NCI-H187 treated with DMSO at 0.1 percent for 48 hours (cell line): ENCODE measurements at places on chromosomes 3 and 15.

DNA sequence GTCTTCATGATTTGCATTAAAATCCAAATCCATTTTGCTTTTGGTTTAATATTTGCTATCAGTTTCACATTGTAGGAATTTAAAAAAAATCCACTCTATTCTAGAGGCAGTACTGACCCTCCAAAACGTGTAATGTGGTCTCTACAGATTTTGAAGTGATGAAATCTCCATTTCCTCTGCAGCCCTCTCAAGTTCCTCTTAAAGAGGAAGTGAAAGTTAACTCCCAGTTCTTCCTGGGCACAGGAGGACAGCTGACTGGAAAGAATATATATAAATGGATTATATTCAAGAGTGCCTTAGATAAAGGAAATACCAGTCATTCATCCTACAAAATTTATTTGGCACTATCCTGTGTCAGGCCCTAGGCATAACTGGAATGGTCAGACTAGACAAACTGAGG lies 83.5 kb upstream of the PLCL2 start:
- no peak for DNase-seq

DNA sequence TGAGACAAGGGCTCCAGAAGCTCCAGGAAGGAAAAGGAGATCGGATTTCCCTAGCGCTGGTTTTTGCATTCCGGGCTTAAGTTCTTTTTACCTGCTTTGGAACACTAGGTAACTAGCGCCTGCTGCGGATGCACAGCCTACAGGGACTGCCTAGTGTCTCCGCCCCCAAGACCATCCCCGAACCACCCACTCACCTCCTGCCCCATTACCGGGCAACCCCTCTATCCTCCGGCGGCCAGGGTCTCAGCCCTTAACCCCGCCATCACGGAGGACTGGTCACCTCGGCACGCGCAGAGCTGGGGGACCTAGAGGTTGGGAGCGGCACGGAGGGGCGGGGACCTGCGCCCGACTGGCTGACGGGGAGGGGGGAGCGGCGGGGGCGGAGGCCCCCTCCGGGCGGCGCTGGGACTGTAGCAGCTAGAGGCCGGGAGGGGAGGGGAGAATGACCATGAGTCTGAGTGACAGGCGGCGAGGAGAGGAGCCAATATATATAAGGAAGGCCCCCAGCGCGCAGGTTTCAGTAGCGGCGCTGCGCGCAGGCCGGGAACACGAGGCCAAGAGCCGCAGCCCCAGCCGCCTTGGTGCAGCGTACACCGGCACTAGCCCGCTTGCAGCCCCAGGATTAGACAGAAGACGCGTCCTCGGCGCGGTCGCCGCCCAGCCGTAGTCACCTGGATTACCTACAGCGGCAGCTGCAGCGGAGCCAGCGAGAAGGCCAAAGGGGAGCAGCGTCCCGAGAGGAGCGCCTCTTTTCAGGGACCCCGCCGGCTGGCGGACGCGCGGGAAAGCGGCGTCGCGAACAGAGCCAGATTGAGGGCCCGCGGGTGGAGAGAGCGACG lies at the start of gene DLL4:
Gene DLL4, plus strand, starts transcription at position 520 of the 839 bp plus-strand sequence. CDS start 329 bp downstream, outside the sequence.
- DNase-seq, result peak; percentile 47

DNA sequence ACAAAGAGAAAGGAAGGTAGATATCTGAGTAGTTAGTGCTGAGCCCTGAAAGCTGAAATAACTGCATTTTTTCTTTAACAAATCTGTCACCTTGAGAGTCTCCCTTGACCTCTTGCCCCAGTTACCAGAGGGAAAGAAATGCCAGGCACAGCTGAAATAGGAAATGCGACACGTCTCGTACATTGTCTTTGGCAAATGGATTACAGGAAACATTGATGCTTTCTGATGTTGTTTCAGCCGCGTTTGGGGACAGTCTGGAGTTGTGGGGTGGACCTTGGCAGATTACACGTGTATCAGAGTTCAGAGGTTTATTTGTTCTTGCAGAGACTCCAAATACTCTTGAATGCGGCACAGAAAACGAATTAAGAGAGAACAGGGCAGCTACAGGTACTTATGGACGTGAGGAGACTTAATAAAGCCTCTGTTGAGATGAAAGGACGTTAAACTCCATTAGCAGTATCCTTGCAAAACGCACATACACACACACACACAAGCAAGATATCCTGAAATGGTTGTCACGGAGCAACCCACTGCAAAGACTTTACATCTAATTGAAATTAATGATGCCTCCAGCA lies 272.8 kb upstream of the RORA start:
- no peak for DNase-seq

GRCh38 chr3:177770383-177771230 lies 573.3 kb upstream of the TBL1XR1 start:
- no peak for DNase-seq

DNA sequence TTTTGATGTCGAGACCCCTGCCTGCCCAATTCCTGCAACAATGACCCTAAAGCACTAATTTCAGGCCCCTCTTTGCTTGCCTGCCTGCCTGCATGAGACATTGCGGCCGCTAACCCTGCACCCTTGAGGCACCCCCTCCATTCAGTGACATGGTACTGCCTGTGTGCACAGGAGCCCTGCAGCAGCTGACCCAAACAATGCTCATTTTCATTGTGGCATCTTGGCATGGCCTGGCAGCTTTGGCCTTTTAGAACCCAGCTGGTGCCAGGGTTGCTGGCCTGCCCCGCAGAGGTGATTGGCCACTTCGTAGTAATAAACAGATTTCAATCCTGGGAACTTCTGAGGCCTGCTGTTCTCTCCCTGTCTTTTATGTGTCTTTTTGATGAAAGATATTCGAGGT lies 33.8 kb downstream of the SLCO3A1 start:
- DNase-seq, result no peak

GRCh38 chr3:194489736-194490612 lies 3.2 kb upstream of the ATP13A3 start:
- no peak for DNase-seq

GRCh38 chr15:39553947-39554693 lies 26.8 kb upstream of the THBS1 start:
- no peak for DNase-seq

GRCh38 chr3:87833039-87833377 lies 225.8 kb downstream of the CGGBP1 start:
- DNase-seq, result no peak

GRCh38 chr3:13851091-13851849 lies 28.6 kb downstream of the WNT7A start:
- no peak for DNase-seq

GRCh38 chr3:39494781-39495180 lies 27.3 kb downstream of the MOBP start:
- no peak for DNase-seq

DNA sequence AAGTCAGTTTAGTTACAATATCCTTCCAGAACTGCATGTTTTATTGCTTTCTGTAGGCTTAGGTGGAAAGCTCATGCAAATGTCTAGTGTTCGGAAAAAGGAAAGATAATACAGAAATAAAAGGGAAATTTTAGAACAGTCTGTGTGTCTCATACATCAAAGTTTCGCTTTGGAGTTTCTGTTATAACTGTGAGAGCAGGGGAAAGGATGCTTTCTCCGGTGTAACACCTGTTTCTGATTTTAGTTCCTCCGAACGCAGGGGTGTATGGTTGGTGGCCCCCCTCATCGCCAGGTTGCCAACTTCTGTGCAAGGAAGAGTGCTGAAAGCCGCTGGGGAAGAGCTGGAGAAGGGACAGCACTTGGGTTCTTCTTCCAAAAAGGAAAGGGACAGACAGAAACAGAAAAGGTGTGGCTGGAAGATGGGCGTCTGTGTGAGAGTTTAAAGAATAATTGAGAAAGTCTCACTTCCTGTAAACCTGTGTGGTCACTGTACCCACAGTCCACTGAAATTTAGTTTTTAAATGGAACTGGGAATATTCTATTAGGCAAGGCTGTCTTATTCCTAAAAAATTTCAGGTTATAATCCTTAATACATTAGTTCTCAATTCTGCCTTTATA lies 6.7 kb downstream of the P2RY12 start:
- no peak for DNase-seq

DNA sequence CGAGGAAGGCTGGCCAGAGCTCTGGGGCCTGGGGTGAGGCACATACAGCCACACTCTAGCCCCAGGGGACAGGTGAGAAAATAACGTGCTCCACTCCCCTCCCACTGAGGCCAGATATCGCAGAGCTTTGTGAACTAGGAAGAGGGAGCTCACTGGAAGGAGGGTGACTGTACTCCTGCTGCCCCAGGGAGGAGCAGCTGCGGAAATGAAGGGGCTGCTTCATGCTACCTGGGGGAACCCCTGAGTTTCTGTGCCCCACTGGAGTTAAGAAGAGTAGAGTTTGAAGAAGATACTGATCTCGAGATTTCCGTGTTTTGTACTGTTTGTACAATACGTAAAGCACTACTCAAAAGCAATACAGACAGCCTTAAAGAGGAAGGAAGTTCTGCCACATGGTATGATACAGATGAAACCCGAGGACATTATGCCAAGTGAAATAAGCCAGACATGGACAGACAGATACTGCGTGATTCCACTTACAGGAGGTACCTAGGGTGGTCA lies 44.6 kb downstream of the CMTM6 start:
- no peak for DNase-seq

GRCh38 chr3:159635047-159635641 lies 353.5 kb upstream of the IL12A start:
- no peak for DNase-seq

- DNase-seq, result no peak
These were observed 161.1 kb downstream of the TP63 start for GRCh38 chr3:189792046-189792929.

DNA sequence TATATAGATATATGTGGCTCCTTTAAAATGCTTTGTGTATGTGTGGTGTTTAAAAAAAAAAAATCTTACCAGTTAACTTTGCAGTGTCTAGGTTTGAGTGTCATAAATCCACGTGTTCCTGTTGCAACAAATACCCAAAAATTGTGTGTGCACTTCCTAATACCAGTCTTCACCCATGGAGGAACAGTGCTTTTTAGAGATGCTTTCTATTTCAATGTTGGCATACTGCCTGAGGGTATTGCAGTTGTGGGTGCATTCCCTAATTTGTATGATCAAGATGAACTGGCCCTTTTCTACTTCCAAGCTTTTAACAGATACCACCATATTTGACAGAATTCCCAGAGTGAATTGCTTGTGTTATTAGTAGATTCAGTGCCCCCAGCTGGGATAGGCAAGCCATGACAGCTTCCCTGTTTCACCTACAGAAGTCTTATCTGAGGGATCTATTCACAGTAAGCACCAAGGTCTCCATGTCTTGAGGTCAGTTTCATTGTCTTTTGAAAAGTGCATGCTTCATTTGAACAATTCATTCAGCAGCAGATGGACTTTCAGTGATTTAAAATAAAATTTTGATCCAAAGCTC lies 68.9 kb upstream of the GOLGA6B start:
- DNase-seq, result no peak

- DNase-seq, result no peak
These were observed 73.7 kb downstream of the IGSF11 start for GRCh38 chr3:118960876-118961450.

- no peak for DNase-seq
These were observed 36.3 kb upstream of the TSC22D2 start for GRCh38 chr3:150371741-150372254.

DNA sequence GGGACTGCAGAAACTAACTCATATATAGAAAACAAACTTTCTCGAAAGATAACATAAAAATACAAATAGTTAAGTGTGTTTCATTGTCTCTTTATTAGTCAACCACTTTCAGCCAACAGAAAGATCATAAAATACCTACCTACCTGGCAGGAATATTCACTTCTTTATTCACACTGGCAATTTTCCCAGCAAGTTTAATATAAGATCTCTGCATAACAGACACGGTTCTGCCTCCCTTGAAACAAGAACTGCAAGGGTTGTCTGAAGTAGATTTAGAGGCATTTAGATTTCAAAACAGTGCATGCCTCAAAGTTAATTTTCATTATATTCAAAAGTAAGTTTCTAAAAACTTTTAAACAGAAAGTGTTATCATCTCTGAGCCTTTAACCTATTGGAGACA lies 7.1 kb downstream of the NPTN start:
- no peak for DNase-seq

GRCh38 chr15:34693053-34693744 lies 61.6 kb downstream of the GJD2 start:
- DNase-seq, result no peak

GRCh38 chr3:64805248-64805647 lies 117.4 kb upstream of the ADAMTS9 start:
- no peak for DNase-seq

DNA sequence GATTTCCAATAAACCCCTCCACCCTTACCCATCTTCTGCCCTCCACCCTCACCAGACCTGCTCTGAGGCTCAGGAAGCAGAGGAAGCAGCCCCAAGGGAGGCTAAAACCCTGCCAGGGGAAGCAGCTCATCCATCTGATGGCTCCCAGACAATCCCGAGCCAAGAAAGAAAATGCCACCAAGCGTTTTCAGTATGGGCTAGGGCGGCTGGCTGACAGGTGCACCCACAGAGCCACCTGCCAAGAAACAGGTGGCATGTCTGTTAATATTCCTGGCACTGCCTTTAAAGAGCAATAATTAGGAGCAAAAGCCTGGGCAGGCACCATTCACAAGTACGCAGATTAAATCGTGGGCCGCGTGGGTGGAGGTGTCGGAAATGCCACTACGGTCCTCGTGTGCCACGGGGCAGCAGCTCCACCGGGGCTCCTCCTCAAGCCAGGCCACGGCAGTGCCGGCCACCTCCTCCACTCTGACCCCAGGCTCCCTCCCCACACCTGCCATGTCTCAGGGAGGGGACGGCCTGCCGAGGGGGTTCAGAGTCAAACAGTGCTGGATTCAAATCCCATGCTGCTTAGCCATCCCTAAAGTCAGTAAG lies 23.9 kb upstream of the GRIP2 start:
- no peak for DNase-seq

- DNase-seq, result no peak
These were observed 204.9 kb downstream of the KLHL25 start for GRCh38 chr15:85589851-85590250.

GRCh38 chr15:76503121-76503520 lies 166.5 kb downstream of the ISL2 start:
- no peak for DNase-seq

DNA sequence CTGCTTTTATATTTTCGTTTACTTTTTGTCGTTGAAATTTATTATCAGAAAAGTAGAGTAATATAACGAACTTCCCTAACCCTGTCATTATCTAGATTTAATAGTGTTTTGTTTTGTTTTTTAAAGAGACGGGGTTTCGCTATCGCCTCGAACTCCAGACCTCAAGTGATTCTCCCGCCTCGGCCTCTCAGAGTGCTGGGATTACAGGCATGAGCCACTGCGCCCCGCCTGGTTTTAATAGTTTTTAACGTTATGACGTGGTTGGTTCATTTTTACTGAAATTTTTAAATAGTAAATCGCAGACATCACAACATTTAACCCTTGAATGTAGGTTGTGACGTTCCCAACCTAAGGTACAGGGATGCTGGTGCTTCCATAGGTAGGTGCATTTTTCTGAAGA lies 1.0 kb downstream of the NGRN start:
- DNase-seq, result no peak

GRCh38 chr3:66527246-66527645 lies 26.4 kb upstream of the LRIG1 start:
- no peak for DNase-seq

- no peak for DNase-seq
These were observed 88.6 kb downstream of the TBL1XR1 start for GRCh38 chr3:177108648-177109047.
